ENCODE measurements at places on chromosomes 4 and X. TPM values are rescaled to one million over a fixed set of nuclear protein-coding genes. Genes with fewer than 3 reads are reported as not detected.

NPY5R gene
- total RNA-seq, result 0.87 TPM

DNA sequence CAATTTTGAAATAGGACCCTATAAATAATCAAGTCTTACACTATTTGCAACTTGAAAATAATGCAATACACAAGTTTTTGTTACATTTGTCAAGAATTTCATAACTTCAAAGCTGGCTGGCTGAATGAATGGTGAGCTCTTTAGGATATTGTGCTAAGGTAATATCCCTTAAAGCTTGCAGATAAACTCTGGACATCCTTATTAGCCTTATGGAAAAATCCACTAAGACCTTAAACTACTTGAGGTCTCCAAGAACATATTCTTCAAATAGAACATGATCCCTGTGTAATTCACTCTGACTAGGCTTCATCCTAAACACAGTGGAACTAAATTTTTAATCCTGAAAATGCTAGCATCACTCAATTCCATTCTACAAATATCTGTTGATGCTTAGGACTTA is 199.3 kb downstream of the PACRGL start:
- ATAC-seq, result no peak

- no peak for ATAC-seq
These were observed 114.1 kb downstream of the TLL1 start for GRCh38 chr4:165986956-165987698.

DNA sequence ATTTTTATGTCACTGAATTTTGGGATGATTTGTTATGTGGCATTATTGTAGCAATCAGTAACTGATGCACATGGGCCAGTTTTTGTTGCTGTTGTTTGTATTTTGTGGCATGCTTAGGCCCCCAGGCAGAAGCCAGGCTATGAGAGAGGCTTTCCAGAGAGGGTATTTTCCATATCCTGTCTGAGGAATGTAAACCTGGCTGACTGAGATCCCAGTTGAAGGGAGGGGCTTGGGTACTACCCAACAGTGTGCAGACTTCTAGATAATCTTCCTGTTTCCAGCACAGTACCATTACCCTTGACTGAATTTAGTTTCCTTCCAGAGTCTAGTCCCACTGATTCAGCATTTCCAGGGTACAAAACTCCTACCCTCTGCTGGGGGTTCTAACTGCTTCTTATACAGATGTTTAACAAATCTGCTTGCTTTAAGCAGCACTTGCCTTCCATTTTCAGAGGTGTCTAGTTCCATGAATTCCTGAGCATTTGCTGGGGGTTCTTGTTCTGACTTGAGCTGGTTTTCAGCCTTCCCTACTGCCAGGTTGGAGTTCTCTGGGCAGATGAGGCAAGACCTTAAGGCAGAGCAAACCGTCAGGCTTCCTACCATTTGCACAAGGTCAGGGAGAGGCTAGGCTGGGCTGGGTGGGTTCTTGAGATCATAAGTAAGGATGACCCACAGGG is 104.7 kb upstream of the EGFL6 start:
- ATAC-seq, result no peak

GRCh38 chr4:181147416-181147951 is 1095.7 kb upstream of the TENM3 start:
- no peak for ATAC-seq

All from motor neuron (in vitro differentiated cells).